ENCODE measurements at places on chromosomes 7 and 10.

DNA sequence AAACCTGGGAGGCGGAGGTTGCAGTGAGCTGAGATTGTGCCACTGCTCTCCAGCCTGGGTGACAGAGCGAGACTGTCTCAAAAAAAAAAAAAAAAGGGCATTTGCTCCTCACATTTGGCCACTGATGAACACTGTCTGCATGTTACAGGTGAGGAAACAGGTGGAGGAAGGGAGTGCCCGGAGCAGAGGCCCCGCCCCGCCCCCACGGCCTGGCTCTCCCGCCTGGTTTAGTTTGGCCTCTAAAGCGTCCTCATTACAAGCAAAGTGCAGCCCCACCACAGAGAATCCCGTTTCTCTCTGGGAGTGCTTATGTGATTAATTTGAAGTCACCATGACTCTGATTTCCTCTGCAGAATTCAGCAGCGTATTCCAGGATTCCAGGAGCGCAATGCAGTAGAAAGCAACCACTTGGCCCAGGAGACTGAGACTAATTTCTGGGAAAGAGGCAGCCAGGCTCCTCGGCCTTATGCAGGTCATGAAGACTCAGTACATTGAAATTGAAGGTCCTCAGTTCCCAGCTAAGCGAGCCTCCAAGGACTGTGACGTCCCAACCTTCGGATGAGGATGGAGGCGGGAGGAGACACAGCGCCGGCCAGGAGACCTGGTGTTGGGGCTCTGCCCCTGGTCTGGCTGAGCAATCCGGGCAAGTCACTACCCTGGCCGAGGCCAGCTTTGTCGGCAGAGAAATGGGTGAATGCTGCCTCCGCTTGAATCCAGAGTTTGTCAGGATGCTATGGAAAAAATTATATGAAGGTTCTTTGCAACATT is 44.7 kb downstream of the RBM17 start:
- no peak for DNase-seq

DNA sequence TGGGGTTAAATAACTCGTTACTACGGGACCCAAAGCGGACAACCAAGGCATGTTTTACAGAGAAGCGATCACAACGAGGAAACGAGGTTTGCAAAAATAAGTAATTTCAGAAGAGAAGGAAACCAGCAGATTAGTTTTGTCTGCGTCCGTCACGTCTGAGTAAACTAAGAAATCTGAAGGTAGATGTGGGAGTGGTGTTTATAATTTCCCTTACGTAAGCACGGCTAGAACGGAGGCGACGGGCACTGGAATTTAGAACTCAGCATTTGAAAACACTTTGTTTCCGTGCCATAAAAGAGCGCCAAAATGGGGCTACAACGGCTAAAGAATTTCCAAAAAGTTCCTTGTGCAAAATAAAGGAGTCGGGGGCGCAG is 718 bp upstream of the UMAD1 start:
- peak; percentile 59 for DNase-seq

DNA sequence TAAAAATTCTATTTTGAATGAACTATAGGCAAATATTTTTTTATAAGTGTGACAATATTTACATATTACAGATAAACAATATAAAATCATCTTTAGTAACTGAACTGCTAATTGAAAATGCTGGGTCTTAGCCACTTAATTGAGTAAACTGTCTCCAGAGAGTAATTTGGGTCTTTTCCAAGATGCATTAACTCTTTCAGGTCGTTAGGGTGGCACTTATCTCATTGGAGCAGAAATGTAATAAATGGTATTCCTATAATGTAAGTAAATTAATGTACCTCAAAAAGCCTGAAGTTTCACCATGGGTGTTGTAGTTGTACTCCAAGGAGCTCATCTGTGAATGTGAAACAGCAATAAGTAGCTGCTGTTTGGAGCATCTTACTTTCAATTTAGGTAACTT is 208.5 kb downstream of the EXOC4 start:
- DNase-seq: no peak

DNA sequence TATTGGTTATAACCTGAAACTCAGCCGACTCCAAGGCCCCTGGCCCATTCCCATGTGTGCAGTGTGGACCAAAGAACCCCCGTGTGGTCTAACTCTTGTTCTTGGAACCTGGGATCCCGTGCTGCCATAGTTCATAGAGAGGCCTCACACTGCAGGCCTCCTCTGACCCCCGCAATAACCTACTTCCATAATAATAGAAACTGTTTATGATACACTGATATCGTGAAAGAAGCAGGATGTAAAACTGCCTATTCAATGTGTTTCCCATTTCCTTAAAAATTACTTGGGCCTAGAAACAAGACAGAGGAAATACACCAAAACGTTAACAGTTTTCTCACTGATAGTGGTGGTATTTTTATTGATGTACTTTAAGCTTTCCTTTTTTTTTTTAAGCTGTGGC is 109.2 kb upstream of the KDM7A start:
- no peak for DNase-seq

DNA sequence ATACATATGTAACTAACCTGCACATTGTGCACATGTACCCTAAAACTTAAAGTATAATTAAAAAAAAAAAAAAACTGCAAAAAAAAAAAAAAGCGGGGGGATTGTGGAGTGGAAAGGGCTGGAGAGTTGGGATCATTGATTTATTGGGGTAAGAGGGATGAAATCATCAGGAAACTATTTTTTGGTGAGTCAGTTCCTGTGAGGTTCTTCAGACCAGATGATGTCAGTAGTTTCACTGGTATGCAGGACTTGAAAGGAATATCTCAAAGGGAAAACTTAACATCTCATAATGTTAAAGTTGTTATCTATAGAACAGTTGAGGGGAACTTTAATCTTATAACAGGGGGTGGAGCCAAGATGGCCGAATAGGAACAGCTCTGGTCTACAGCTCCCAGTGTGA is 32.6 kb upstream of the TECTB start:
- DNase-seq: no peak

GRCh38 chr10:29805134-29805723 is 170.5 kb upstream of the SVIL start:
- DNase-seq: no peak

DNA sequence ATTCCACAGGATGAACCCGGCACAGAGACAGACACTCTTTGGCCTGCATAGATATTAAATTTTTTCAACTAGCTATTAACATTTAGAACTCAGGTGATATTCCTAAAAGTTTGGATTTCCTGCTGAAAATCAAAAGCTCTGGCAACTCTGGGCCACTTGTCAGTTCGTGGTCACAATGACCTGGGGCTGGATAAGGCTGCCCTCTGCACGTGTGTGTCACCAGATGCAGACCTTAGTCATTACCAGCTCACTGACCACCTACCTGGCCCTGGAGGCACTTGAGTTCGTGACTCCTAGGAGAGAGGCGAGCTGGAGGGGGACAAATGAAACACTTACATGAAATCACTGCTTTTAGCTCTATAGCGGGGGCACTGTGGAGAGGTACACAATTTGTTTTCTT is 126.5 kb downstream of the HIPK2 start:
- DNase-seq: no peak

GRCh38 chr10:8254350-8254749 is 199.9 kb downstream of the GATA3 start:
- no peak for DNase-seq

DNA sequence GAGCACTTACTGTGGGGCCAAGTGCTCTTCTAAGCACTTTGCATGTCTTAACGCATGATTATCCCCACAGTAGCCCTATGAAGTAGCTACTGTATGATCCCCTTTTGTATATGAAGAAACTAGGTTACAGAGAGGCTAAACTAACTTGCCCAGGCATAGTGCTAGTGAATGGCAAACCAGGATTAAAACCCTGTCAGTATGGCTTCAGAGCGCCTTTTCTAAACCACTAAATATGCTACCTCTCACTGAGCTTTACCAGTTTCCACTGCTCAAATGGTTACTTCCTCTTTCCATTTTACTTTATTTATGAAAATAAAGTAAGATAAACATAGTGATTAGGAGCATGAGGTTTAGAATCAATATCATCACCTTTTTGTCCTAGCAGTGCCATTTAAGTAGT is 73.6 kb downstream of the PODXL start:
- no peak for DNase-seq

GRCh38 chr7:81611040-81611439 is 158.8 kb downstream of the HGF start:
- DNase-seq: no peak

- DNase-seq: no peak
These were observed 612.6 kb downstream of the SORCS3 start for GRCh38 chr10:105253515-105254212.

DNA sequence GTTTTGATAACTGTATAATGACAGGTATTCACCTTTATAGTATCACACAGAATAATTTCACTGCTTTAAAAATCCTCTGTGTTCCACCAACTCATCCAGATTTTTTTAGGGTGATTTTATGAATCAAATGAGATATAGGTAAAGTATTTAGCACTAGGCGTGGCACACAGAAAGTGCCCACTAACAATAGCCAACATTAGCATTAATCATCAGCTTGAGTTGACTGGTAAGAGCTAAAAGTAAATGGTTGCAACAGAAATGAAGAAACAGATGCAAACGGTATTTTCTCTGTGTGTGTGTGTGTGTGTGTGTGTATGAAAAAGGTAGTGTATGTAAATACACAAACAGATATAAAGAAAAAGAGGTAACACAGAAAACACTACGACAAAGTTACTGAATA is 378.8 kb upstream of the ETV1 start:
- DNase-seq: no peak

- DNase-seq: no peak
These were observed 70.1 kb downstream of the RNF133 start for GRCh38 chr7:122628651-122629411.

DNA sequence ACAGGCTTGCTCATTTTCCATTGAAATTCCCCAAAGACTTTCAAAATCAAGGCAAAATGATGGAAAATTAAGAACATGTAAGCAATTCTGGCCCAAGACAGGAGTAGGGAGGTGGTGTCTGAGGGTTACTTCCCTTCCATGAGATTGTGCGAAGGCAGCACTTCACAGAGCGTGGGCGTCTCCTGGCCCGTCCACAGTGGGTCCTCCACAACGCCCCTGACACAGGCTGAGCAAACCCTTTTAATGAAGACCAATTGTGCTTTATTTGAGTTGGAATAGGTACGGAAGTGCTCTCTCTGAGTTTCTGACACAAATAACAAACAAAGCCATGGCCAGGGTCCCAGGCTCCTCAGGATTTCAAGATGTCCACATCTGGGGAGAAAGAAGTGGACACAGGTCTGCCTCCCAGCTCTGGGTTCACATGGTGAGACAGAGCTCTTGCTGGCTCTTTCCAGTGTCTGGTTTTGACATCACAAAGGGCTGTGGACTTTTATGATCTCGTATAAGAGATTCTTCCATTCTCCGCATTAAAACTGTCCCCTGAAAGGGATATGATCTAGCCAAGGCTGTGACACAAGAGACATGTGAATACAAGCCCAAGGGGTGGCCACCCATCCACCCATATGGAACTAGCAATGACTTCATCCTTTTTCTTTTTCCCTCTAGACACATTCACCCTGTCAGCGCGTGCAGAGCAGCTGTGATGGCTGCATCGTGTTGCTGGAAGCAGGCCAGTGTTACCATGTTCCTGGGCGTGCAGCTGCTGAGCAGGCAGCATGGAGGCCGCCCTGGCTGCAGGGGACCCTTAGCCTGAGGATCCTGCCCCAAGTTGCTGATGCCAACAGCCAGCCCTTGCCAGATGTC is 145.6 kb downstream of the ADAM12 start:
- no peak for DNase-seq

DNA sequence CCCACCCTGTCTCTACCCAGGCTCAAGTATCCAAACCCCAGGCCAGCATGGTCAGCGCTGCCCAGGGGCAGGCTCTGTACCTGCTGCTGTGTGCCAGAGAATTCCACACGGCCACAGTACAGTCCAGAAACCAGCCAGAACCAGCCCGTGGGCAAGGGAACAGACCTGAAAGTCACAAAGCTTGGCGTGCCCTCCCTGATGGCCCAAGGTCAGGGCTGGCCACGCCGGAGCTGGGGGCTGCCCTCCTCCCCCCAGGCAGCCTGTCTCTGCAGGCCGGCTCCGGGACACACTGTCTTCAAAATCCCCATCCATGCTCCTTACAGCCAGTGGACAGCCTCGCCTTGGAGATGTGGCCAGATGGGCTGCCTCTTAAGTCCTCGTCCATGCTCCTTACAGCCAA is 78.4 kb downstream of the CTBP2 start:
- no peak for DNase-seq

- no peak for DNase-seq
These were observed 478.0 kb downstream of the KCNMA1 start for GRCh38 chr10:77159538-77160110.

- no peak for DNase-seq
These were observed 32.8 kb upstream of the VIPR2 start for GRCh38 chr7:159177284-159177953.

DNA sequence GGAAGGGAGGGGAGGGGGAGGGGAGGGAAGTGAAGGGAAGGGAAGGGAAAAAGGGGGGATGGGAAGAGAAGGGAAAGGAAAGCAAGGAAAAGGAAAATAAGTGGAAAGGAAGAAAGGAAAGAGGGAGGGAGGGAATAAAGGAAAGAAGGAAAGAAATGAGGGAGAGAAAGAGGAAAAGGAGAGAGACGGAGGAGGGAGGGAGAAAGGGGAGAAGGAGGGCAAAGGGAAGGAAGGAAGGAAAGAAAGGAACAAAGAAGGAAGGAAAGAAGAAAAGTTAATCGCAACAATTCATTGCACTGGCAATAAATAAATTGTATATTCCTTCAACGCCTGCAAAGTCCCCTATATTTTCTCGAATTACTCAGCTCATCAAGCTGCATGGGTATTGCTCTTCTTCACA is 2.6 kb upstream of the VWC2 start:
- DNase-seq: no peak

GRCh38 chr10:91162050-91162494 is 58.4 kb upstream of the PCGF5 start:
- no peak for DNase-seq

- DNase-seq: no peak
These were observed 166.0 kb downstream of the NRG3 start for GRCh38 chr10:82041018-82041417.

DNA sequence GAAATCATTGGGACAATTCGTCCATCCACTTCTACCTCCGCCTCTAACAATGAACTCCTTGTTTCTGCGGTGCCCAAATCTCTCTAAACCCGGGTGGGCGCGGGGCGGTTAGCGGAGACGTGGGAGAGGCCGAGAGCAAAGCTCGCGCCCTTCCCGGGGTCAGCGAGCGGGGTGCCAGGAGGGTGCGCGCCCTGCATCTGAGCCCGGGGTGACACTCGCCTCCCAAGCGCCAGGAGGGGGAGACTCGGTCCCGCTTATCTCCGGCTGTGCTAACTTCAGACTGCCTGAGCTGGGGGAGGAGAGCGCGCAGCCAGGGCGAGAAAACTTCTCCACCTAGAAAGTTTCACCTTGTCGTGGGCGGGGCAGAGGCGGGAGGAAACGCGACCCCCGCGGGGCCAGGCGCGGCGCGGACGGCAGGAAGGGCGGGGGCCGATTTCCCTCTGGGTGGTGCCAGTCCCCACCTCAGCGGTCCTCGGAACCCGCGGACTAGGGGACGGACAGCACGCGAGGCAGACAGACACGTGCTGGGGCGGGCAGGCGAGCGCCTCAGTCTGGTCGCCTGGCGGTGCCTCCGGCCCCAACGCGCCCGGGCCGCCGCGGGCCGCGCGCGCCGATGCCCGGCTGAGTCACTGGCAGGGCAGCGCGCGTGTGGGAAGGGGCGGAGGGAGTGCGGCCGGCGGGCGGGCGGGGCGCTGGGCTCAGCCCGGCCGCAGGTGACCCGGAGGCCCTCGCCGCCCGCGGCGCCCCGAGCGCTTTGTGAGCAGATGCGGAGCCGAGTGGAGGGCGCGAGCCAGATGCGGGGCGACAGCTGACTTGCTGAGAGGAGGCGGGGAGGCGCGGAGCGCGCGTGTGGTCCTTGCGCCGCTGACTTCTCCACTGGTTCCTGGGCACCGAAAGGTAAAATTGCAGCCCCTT is at the start of gene MET:
TSS of gene MET (plus strand) at position 516 of the 915 bp plus-strand sequence. CDS start 26,889 bp downstream, outside the sequence.
- DNase-seq: no peak

Data from G401 (cell line).